Globus pallidus (tissue), 1 donor: ENCODE measurements at places on chromosomes 7 and 10.

DNA sequence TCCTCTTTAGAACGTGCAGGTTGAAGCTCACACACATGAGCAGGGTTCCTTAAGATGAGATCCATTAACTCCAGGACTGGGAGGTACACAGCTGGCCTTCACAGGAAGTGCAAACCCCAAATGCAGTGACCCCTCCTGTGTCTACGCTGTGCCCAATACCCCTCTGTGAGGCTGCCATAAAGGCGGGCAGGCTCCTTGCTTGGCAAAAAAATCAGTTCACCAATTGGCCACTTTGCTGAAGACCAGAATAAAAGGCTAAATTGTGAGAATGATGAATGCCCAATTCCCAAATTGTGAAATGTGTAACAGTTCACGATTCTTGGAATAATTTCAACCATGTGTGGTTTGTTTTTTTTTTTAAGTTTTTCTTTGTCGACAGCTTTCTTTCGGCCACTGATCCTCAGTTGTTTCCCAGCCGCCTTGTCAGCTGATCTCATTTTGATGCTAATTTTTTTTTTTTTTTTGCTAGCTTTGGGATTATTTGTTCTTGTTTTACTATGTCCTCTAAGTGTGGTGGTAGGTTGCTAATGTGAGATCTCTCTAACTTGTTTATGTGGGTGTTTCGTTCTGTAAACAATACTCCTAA, 101.9 kb upstream of the PRSS58 start:
- peak; percentile 26 for DNase-seq

GRCh38 chr10:34768972-34769330, 46.1 kb downstream of the PARD3 start:
- DNase-seq: no peak

- DNase-seq: no peak
Observed at GRCh38 chr10:5014936-5015335, 11.3 kb upstream of the AKR1C2 start.

GRCh38 chr10:97759158-97759887, 12.5 kb downstream of the SFRP5 start:
- peak; percentile 67 for DNase-seq

DNA sequence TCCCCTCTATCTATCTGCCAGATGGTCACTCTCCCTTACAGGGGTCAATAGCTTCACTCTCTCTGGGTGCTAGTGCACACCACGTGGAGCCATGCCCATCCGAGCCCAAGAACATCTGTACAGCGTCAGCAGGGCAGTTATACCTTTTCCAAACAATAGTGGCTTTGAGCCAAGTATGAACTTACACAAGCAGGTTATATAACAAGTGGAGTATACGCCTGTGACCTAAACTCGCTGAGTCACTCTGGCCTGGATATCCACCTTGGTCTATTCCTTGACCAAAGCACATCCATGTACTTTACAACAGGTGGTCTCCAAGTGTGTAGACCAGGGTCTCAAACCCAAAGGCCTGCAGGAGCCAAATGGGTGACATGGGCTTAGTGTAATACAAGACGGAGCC, 20.3 kb downstream of the PLAC9 start:
- no peak for DNase-seq

- DNase-seq: no peak
Observed at GRCh38 chr10:17689137-17689536, 45.2 kb downstream of the STAM start.

GRCh38 chr7:129055294-129055816, 444 bp upstream of the TNPO3 start:
- no peak for DNase-seq

DNA sequence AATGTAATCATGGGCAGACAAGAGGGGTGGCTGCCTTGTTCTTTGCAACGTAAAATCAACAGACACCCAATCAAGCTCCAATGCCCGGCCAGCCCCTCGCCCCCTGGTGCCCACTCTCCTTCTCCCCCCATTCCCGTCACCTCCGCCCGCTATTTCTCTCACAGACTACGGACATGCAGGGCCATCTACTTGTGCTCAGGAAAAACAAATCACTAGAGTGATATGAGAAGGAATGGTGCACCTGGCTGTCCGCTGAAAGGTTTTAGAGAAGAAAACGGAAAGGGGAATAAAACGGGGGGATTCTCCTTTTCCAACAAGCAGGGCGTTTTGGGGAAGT, 396 bp downstream of the GRM8 start:
- DNase-seq: no peak

DNA sequence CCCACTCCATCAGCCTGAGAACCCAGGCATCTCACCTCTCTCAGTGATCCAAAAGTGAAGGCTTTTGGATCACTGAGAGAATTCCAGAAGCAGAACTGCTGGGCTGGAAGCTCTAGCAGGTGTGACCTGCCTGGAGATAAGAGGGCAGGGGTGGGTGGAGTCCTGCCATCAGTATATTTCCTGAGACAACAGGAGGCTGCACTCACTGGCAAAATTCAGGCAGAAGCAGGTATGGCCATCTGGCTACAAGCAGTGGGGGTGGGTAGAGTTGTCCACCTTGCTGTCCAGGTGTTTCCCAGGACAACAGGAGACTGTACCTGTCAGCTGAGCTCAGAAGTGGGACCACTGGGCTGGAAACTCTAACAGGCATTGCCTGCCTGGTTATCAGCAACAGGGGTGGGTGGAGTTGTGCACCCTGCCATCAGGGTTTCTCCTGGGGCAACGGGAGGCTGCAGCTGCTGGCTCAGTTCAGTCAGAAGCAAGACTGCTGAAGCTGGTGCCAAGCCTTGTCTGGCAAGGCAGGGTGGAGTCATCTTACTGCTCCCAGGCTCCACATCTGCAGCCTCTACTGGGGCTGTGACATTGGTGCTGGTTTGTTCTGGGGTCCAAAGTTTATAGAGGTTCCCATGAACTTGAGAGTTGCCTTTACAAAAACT, 47.2 kb upstream of the SFTPD start:
- DNase-seq: no peak
